ENCODE measurements at places on chromosomes 16 and 17.

- DNase-seq: no peak
Measured at GRCh38 chr16:7378024-7378695, 45.5 kb downstream of the RBFOX1 start.

- no peak for DNase-seq
Measured at GRCh38 chr16:85082173-85083050, 29.9 kb downstream of the CIBAR2 start.

DNA sequence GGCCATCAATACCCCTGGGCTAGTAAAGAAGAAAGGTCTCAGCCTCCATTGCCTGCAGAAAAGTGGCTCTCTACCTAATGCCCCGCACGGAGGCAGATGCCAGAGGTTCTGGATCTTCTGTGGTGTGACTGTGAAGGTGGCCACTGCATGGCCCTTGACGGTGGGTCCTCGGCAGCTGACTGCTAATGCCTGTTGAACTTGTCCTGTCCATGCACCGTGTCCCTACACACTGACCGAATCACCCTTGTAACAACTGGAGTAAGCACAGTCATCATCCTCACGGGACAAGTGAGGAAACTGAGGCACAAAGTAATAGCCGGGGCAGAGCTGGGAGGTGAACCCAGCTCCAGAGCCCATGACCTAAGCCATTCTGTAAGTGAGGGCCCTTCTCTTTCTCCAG is 48.8 kb downstream of the MYH11 start:
- no peak for DNase-seq

DNA sequence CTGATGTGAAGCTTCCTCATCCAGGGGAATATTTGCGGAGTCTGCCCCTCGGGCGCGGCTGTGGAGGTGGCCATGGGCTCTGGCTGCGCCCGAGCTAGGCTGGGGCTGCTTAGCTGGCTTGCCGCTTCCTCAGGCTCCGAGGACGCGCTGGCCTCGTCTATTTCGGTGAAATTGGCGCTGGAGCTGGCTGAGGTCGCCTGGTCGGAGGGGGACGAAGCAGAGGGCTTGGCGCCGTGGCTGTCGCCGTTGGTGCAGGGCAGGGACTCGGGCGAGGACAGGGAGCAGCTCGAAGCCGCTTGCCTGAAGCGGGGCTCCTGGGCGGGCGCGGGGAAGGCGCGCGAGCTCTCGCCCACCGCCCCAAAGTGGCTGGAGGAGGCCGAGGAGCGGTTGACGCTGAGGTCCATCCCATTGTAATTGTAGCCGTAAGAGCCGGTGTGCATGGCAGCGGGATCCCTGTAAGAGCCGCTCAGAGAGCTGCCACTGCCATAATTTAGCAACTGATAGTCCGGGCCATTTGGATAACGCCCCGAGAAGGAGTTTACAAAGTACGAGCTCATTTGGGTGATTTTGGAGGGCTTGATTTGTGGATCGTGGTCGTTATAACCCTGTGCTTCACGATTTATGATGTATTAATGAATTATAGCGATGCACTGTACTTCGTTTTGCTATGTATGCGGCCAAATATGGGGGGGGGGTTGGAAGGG is at the start of gene HOXB5:
HOXB5 (minus strand) TSS at position 654 of the 704 bp plus-strand sequence; CDS start at position 557, 97 bp downstream.
- no peak for DNase-seq

DNA sequence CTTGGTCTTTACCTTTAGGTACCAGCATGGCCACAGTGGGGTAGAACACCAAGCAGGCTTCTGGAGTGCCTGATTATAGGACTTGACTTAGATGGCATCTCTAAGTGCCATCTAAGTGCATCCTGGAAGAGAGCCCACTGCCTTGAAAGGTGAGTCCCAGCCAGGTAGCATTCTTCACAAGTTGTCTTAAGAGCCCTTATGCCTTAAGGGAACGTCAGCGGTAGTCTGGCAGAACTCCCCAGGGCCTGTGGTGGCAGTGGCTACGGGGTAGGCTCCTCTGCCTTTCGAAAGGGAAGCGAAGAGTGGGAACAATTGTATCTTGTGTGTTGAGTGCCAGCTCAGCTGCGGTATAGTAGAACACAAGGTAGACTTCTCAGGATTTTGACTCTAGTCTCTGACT is 549.0 kb downstream of the HS3ST4 start:
- DNase-seq: no peak

All from A549 (cell line).